Cardiac septum (tissue), 1 donor: ENCODE measurements at places on chromosomes 4 and X.
A peak's percentile ranks its signal among the peaks of the same experiment; 100 is the strongest.

GRCh38 chr4:123278755-123279154, 117.8 kb upstream of the SPRY1 start:
- DNase-seq, result no peak

DNA sequence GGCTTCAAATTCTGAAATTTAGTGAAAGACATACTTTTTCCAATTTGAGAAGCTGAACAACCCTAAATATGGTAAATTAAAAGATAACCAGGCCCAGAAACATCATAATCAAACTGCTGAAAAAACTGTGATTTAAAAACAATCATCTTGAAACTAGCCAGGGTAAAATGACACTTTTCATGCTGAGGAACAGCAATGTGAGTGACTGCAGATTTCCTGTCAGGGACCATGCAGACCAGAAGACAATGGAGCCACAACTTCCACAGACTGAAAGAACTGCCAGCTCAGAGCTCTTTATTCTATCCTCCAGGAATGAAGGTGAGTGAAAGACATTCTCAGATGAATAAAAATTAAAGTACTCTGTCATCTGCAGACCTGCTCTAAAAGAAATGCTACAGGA, 73.3 kb downstream of the NAT8L start:
- DNase-seq, result no peak

- no peak for DNase-seq
These were observed 361.9 kb downstream of the KCTD8 start for GRCh38 chr4:44086753-44087152.

DNA sequence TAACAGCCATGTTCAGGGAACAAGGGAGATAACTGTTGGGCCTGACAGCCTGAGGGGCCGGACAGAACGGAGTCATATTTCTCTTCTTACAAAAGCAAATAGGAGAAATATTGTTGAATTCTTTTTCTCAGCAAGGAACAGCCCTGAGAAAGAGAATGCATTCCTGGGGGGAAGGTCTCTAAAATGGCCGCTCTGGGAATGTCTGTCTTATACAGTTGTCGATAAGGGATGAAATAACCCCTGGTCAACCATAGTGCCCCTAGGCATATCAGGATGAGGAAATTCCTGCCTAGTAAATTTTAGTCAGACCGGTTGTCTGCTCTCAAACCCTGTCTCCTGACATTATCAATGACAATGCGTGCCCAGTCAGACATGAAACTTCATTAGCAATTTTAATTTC, 1925.5 kb downstream of the PCDH7 start:
- DNase-seq, result no peak

DNA sequence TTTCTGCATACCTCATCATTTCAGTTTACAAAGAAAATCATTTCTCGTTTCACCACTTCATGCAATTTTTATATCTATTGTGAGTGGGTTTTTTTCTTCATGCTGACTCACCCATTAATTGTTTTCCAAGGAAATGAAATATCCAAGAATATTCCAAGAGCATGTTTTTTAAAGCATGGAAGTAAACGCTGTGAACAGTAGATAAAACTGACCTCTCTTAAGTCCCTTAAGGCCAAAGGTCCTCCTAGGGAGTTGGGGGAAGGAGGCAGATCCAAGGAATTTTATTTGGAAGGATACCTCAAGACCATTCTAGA, 2.6 kb upstream of the APBB2 start:
- no peak for DNase-seq

DNA sequence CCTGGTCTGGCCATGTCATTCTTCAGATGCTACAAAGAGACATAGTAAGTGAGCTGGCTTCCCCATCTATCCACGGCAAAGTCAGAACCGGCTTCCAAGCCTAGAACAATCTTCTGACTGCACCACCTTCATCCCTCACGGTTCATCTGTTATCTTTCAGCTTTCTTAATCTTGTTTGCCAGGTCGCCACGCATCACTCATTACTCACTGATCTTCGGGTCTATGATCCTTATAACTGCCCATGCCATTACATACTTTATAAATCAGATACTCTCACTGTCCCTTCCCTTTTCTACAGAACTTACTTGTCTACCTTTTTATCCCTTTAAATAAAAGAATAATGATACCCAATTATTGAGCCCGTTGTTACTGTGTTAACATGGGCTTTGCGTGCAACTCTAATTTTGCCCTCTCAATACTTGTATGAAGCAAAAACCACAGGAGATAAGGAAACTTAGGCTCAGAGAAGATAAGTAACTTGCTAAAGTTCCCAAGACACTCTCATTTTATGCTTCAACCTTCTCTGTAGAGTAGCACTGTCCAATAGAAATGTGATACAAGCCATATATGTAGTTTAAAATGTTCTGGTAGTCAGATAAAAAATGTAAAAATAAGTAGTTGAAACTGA, 171.7 kb downstream of the AMELX start:
- DNase-seq, result no peak

DNA sequence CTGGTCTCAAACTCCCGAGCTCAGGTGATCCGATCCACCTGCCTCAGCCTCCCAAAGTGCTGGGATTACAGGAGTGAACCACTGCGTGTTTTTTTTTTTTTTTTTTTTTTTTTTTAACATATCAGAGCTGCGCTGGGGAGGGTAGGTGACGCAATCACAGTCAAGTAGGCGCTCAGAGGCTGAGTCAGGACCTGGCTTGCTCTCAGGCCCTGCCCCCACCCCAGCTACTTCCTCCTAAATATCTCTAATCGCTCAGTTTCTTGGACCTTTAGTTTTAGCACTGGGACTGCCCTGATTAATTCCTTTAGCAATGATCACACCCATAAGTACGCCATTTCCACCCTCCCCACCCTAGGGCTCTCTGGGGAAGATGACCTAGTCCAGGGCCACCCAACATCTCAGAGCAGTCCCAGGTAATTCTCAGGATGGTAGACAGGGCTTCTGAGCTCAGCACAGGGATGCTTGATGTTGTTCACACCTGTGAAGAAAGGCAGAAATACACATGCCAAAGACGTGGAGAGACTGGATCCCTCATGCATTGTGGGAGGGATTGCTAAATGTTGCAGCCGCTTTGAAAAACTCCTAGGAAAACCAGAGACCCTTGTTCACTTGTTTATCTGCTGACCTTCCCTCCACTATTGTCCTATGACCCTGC, 50.2 kb downstream of the DDX3X start:
- DNase-seq, result peak; percentile 84

DNA sequence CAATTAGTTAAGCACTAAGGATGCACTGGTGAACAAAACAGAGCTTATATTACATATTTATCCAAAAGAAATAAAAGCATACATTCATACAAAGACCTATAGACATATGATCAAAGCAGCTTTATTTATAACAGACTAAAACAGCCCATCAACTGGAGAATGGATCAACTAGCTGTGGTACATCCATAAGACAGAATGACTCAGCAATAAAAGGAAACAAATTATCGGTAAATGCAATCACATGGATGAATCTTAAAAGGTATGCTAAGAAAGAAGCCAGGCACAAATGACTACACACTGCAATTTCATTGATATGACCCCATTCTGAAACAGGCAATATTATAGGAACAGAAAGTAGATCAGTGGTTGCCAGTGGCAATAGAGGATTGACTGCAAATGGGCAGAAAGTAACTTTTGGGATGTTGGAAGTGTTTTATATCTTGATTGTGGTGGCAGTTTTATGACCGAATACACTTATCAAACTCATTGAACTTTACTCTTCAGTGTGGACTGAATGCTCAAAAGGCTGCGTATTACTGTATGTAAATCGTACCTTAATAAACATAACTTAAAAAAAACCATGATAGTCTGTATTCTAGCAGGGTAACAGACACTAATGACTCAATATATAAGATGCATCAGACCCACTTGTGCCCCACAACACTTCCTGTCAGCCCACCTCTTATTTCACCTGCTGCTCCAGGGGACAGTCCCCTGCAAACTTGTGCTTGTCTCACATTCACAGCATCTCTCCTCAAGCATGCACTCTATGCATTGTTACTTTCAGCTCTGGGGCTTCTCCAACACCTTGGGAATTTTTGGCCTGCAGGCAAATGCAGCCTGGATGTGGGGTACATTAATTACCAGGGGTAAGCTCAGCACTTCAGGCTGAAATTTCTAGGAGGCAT, 59.1 kb downstream of the MID1IP1 start:
- no peak for DNase-seq

- DNase-seq, result no peak
These were observed 81.1 kb downstream of the FAM47B start for GRCh38 chrX:35023683-35024082.

- DNase-seq, result no peak
These were observed 27.3 kb downstream of the TKTL1 start for GRCh38 chrX:154322890-154323289.

DNA sequence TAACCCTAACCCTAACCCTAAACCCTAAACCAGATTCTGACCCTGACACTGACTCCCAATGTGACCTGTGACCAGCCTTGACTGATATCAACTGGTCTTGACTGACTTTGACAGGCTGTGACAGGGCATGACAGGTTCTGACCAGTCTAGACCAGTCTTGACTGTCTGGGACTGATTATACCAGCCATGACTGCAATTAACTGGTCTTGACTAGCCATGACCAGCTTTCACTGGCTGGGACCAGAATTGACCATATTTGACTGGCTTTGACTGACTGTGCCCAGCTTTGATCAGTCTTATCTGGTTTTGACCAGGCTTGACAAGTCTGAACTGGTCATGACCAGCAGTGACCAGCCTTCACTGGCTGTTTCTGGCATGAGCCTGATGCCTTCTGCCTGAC, 95.5 kb downstream of the BMP15 start:
- no peak for DNase-seq

- DNase-seq, result no peak
These were observed 590.0 kb downstream of the FSTL5 start for GRCh38 chr4:161573836-161574235.

- no peak for DNase-seq
These were observed 8.9 kb upstream of the ADGRG4 start for GRCh38 chrX:136291824-136292223.

DNA sequence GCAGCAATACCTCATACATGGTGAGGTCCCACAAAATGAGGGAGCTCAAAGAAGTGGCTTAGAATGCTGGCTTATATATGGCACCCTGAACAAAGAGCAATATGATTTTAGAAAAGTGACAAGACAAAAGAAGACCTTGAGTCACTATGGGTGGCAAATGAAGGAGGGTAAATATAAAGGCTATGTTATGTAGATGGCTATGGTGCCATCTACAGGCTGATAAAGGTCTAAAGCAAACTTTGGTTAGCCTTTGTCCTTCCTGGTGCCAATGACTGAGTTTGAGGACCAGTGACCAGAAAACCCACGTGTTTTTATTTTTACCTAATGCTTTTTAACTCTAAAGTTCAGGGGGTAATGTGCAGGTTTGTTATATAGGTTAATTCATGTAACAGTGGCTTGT, 151.8 kb downstream of the CCNG2 start:
- DNase-seq, result no peak

DNA sequence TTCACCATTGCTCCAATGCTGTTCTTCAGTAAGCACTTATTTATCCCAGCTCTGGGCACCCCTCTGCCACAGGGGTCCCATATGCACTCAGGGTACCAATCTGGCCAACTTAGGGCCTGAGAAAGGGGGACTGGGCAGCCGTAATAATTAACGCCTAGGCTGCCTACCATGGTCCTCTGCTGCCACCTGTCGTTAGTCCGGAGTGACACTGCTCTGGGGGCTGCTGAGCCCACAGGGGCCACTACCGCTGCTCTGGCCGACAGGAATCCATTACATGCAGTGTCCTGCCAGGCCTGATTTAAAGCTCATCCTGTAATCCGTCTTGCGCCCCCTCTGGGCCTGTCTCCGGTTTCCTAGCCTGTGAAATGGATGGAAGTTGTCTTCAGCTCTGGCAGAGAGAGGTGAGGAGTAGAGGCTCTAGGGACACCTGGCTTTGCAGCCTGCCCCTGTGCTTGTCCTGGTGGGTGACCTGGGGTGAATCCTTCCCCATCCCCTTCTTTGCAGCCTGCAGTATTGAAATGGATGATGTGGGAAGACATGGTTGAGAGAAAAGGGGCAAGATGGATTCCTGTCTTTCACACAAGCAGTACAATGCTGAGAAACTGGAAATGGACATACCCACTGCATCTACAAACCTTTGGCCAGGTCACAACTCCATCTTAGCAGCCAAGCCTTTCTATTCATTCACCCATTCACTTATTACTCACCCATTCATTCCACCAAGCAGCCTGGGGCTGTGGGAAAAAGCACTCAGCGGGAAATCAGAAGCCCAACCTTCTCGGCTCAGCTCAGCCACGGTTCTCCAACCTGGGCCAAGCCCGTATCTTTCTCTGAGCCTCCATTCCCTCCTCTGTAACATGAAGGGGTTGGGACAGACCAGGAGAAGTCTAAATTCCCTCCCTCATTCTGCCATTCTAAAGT, 116.3 kb upstream of the NALF2 start:
- no peak for DNase-seq

GRCh38 chr4:106454581-106454980, 86.0 kb upstream of the GIMD1 start:
- DNase-seq, result no peak

DNA sequence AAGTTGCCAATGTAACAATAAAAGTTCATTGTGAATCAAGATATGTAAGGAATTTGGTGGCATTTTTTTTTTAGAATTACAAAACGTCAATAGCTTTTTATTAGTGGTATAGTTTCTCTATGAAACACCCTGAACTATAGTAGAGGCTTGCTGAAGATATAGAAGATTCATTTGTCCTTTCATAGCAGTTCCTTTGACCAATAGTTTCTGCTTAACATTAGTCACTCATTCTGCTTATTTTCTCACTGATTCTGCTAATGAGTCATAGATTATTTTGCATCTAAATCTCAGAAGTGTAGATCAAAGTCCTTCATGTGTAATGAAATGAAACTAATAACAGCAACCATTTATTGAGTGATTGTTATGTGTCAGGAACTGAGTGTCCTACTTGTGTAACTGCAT, 205.0 kb upstream of the TET2 start:
- DNase-seq, result no peak

- DNase-seq, result no peak
These were observed 106.9 kb upstream of the NDP start for GRCh38 chrX:44080083-44080482.
